CD4-positive, alpha-beta T cell treated with Interleukin-17A for 1 hour (primary cell): ENCODE measurements at places on chromosomes 2 and 18.

DNA sequence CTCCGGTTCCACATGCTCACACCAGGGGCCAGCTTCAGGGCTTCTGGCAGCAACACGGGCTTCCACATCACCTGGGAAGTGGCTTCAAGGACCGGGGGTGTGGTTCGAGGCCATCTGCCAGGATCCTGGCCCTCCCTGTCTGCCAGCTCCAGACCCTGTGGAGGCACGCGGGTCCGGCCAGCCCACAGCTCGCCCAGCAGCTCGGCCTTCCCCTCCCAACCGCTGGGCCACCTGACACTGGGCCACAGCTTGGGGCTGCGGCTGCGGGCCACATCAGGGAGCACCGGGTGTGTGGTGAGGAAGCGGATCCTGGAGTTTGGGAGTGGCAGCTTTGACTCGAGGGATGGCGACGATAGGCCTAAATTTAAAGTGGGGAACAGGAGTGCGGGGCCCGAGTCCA lies 7.0 kb downstream of the C2orf81 start:
- DNase-seq, result no peak

- no peak for DNase-seq
Observed at GRCh38 chr18:74609535-74609934, 11.9 kb downstream of the ZNF407 start.

GRCh38 chr2:66573416-66573815 lies 138.5 kb downstream of the MEIS1 start:
- no peak for DNase-seq

DNA sequence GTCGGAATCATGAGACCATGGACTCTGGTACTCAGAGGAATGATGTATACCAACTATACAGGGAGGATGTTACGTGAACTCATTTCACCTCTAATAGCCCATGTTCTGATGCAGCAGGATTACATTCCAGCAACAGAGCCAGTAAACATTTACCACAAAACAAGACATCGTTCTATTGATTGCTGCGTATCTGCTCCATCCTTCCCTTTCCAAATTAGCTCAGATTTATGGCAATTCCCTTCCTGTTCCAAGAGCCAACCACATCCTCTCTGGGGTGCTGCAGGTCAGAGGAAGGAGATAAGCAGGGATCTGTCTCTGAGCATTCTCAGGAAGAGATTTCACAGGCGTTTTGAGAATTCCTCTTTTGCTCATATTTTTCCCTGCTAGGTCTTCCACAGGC lies 98.3 kb downstream of the KLF7 start:
- no peak for DNase-seq

GRCh38 chr2:138550172-138550571 lies 48.6 kb downstream of the SPOPL start:
- DNase-seq, result no peak

DNA sequence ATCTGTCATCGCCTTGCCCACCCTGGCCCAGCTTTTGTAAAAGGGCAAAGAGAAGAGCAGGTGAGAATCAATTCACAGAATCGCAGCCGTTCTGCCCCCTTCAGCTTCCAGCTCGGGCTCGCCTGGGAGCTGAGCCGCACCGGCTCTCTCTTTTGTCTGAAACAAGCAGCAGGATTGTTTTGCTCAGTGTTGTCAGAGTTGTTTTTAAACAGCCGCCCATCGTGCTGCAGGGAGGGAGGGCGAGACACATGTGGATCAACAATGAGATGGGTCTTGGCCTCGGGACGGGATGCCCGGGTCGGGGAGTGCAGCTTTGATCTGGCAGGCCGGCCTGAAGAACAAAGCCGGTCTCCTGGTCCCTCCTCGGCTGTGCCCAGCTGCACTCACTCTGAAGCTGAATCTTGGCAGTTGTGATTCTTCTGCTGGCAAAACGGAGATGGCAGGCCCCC lies 39.7 kb upstream of the HDAC4 start:
- no peak for DNase-seq

GRCh38 chr2:161681046-161681445 lies 56.8 kb downstream of the SLC4A10 start:
- no peak for DNase-seq

DNA sequence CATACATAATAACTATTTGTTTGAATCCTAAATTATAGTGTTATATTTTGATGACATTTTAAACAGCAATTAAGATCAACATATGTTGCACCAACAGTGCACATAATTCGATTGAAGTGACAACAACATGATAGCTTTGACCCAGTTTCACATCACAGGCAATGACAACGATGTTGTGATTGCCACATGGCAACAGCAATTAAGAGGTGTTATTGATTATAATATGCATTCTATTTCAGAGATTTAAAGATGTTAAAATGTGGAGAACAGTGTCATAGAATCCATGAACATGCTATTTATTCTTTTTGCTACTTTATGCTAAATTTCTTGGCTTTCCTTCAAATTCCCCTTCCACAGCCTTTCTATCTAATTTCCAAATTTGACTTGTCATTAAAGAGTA lies 68.3 kb upstream of the STAT1 start:
- DNase-seq, result no peak

DNA sequence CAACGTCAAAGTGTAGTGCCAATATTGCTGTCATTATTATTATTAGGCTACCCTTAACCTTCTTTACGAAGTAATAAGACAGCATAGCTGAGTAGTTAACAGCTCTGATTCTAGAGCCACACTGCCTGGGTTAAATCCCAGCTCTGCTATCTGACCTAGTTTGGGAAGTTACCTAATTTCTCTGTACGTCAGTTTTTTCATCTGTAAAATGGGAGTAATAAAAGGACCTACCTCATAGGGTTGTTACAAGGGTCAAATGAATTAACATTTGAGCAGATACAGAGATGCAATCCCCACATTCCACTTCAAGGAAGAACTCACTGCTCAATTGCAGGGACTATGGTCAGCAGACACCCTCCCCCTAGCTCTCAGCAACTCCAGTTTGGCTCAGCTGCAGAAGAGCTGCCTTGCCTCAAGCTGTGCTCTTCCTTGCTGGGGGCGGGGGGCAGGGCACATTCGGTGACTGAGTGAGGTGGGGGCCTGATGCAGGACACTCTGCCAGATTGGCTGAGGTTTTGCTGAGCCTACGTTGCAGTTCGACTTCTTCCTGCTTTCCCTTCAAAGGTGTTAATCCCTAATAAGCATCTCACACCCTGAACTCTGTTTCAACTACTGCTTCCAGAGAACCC lies 11.0 kb upstream of the LGALSL start:
- no peak for DNase-seq

DNA sequence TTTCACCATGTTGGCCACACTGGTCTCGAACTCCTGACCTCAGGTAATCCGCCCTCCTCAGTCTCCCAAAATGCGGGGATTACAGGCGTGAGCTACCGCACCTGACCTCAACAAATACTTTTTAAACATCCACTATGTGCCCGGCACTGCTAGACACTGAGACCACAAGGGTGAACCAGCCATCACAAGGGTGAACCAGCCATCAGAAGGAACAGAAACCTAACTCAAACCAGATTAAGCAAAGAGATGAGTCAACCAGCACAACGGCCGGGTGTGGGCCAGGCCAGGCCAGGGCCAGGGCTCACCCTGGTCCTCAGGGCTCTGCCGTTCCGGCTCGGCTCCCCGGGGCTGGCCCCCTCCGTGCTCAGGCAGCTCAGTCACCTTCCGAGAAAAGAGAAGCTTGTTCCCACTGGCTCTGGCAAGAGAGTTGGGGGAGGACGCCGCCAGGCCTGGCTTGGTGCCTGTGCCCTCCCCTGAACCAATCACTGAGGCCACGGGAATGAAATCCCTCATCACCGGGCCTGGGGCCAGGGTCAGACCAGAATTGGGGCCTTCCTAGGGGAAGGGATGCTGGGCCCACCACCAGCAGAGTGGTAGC lies 4.4 kb downstream of the TEX44 start:
- DNase-seq, result peak; percentile 22

DNA sequence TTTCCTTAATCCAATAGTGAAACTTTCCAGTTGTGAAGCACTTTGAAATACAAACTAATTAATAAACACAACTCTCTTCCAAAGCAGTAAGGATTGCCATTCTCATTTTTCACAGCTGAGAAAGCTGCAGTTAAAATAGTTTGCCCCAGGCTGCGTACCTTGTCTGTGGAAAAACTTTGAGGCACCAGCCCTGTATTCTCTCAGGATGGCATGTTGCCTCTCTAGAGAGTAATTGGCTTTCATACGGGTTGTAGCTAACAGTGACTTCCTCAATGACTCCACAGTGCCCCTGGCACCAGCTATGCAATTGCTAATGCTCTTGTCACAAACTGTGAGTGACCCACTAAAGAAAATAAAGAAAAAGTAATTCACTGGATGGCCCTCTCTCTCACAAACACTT lies 345.7 kb downstream of the MTX2 start:
- no peak for DNase-seq

GRCh38 chr2:102672107-102672776 lies 52.9 kb downstream of the SLC9A2 start:
- DNase-seq, result no peak

DNA sequence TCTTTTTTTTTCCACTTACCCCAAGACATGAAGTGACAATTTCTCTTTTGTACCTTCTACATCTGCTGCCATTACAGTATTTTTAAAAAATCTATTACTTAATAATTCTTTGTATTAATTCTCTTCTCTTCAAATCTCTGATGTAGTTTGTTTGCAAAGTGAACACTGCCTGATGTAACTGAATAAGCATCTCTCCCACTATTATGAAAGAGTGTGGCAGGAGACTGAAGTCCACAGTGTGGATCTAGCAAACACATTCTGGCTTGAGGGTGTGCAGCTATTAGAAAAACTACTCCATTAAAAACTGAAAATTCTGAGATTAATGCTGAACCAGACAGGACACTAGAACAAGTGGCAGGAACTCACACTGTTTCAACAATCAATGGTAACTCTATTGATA lies 5.0 kb upstream of the SERPINB8 start:
- DNase-seq, result no peak

- DNase-seq, result no peak
Observed at GRCh38 chr2:27072920-27073319, 1.5 kb upstream of the OST4 start.

DNA sequence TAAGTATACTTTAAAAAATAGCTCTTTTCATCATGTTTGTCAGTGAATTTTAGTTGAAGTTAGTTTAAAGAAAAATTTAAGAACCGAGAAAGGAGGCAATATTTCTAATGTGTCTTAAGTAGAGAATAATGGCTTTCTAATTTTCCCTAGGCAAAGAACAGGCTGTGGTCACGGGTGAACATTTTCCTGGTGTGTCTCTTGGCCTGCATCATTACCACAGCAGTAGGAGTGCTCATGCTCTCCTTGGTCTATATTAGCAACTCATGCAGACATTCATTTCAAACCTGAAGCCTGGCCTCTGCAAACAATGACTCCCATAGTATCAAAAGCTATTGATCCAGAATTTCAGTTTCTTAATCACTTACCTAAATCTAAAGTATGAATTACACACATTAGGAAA lies 57.4 kb downstream of the C18orf54 start:
- no peak for DNase-seq

DNA sequence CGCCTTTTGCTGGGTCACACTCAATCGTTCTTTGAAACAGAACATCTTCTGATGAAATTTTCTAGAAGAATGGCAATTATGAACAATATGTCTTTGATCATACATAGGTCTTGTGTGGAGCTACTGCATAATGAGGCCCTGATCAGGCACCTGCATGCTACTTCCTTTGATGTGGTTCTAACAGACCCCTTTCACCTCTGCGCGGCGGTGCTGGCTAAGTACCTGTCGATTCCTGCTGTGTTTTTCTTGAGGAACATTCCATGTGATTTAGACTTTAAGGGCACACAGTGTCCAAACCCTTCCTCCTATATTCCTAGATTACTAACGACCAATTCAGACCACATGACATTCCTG lies 532 bp downstream of the UGT1A5 start:
- no peak for DNase-seq
